ENCODE measurements at places on chromosomes 12 and 14.

DNA sequence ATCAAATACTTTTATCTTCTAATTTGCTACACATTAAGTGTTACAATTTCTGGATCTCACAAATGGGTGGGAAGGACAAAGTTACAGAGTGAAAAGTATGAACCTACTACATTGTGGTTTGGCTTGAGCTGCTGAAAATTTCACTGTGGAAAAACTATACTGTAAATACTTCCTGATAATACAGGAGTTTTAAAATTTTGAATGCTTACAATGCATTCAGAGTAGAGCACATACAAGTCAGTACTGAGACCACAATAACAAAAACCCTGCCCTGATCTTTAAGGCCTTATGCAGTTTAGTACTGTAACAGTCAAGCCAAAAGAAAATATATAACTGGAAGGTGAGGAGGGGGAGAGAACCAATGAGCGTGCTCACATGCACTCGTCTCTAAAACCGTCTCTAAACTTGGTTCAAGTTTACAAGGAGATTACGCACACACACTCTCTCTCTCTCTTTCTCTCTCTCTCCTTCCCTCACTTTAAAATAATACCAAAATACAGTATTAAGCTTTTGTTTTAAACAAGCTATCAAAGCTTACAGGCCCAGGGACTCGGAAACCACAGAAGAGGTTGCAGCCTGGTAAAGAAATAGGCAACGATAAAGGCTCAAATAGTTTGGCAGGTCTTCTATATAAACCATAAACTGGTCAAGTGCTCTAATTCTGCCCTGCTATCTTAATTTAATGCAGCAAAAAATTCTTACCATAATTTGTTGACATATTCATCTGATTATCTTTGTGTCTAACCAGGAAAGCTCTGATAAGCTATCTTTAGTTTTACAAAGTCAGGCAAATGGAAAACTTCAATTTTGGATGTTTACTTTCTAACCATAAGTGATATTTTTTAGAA is 58.0 kb downstream of the ATF7 start:
- DNase-seq, result no peak

DNA sequence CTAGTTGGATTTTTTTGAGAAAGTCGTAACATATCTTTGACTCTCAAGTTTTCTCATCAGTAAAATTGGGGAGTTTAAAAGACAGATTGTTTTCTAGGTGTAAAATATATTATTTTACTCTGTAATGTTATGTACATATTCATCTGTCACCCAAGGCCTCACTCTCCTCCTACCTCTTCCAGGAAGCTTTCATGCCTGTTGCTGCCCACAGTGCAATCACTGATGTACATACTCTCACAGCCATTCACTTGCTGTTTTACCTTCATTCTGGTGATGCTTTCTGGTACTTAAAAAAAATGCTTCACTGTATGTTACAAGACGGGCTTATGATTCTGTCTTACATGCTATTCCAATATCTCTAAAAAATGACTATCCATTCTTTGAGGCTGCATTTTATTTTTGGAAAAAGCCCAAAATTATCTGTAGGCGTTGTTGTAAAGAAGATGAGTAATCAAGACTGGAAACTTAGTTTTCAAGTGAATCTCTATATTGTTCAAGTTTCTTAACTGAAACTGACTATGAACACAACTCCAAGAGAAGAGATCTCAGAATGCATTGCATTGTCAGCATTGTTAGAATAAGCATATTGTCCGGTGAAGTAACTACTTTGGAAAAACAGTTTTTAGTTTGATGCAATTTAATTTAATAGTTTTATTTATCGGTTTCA is 82.5 kb downstream of the LMO3 start:
- no peak for DNase-seq

- DNase-seq, result no peak
These were observed 2.4 kb downstream of the FOS start for GRCh38 chr14:75280831-75281653.

DNA sequence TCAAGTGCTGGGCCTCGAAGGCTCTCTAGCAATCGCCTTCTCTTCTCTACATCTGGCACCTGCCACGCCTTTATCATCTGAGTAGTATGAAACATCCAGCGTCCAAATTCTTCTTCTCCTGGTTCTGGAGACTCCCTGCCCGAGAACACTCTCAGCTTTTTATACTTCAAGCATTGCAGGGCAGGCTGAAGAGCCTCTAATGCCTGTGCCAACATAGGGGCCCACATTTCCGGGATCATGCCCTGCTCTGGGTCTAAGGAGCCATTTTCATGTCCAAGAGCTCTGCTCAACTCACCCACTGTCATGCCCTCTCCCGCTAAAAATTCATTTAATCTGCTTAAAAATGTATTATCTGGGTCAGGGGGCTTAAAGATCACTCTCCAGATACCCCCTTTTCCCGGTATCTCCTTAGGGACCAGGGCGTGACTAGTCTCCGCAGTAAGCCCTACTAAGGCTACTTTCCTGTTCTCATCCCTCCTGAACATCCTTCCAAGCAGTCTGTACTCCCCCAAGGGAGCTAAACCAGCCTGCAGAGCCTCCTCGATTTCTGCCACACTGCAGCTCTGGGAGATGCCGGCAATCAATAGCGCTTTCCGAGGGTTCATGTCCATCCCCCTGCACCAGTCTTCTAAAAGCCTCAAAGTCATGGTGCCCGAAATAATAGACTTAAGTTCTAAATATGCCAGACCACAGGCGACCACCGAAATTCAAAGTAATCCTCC is 940 bp downstream of the MOAP1 start:
- no peak for DNase-seq

DNA sequence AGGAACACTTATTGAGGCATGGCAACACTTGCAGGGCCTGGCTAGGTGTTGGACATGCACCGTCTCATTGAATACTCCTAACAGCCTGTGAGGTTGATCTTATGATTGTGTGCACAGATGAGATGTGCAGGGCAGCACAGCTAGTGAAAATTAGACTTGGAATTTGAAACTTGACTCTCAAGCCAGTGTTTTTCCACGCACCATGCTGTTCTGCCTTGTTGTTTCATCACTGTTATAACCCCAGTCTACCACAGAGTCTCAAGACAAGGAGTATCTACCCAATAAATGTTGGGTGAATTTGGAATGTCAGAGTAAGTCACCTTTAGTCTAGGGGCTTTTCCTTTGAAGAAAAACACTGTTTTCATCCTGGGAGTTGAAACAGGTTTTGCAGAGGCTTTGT is 55.8 kb upstream of the LRIG3 start:
- DNase-seq, result no peak

DNA sequence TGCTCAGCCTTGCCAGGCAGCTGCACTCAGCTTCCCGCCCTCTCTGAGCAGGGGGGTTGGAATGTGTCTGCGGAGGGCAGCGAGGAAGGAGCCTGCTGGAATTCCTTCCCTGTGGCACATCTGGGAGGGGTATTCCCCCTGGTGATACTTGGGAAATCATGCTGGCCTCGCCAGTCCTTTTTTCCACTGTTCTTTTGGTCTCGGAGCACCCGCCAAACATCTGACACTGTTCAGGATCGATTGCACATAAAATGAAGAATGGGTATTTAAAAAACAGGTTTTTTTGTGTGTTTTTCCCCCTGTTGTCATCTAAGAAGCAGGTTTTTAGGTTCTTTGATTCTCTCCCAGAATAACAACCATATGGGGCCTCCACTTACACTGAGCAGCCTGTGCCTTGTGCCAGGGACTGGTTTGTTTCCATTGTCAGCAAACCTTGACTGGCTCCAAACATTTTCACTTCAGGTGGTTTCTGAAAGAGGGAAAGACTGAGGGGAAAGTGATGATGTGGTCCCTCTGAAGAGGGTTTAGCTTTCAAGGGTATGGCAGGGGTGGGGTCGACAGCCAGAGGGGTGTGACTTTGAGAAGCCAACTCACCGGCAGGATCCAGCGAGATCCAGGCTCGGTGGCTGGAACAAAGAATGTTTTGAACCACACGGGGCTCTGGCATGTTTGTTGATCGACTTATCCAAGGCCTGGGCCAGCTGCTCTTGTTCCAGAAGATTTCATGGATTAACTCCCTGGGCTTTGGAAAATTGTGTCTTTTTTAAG is 215.1 kb downstream of the CACNA1C start:
- no peak for DNase-seq

GRCh38 chr12:18139989-18140596 is 50.1 kb upstream of the RERGL start:
- DNase-seq, result no peak

DNA sequence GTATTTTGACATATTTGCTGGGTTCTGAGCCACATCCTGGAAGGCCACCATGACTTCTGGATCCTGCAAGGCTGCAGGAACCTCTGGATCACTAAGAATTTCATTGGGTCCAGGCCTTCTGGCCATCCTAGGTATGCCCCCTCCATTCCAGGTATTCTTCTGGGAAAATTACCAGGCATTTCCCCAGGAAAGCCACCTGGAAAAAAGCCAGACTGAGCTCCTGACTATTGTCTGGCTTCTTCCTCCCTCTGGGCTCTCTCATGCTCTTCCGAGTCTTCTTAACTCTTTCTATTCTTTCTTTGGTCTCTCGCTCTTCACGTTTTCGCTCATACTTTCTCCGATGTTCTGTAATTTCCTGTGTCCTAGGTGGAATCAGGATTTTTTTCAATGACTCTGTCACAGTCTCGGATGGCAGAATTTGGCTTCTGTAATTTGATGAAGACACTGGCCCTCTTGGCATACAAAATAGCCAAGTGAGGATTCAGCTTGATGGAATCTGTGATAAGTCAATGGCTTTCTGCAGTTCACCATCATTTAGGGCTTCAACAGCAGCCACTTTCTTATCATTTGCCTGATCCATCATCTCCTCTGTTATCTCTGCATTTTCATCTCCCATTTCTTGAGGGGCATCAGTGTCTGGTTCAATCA is 42.6 kb downstream of the ATP23 start:
- no peak for DNase-seq

GRCh38 chr14:63174760-63175191 is 29.5 kb upstream of the RHOJ start:
- no peak for DNase-seq

GRCh38 chr12:80690090-80690489 is 17.3 kb upstream of the MYF6 start:
- DNase-seq, result no peak

DNA sequence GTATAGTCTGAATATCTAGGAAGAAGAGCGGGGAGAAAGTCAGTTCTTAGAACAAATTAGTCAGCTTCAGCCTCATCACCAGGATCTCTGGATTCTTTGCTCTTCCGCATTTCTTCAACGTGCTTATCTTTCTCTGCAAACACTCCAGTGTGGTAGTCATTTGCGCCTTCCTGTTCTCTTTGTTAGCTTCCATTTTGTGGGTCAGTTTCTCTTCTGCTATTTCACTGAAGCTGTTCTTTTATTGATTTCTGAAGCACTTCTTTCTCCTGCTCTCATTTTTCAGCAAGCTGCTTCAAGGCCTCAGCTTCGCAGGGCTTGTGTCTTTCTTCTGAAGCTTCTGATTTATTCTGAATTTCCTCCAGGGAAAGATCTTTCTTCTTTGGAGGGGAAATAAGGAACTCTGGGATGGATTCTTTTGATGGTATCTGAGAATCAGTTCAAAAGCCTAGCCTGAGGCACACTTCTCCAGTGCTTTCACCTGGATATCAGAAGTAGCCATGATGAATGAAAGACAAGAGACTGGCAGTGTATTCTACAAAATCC is 13.5 kb downstream of the AMN1 start:
- DNase-seq, result no peak

DNA sequence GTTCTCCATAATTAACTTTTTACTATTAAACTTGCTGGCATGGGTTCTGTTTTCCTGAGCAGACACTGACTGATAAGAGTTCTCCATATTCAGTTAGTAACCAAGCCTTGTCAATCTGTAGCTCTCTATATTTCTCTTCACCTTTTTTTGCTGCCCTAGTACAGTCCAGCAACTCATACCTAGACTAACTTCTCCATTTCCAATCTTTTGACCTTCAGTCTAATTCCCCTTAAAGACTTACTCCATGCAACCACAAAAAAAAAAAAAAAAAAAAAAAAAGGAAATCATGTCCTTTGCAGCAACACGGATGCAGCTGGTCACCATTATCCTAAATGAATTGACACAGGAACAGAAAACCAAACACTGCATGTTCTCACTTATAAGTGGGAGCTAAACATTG is 125.7 kb upstream of the KRAS start:
- no peak for DNase-seq

DNA sequence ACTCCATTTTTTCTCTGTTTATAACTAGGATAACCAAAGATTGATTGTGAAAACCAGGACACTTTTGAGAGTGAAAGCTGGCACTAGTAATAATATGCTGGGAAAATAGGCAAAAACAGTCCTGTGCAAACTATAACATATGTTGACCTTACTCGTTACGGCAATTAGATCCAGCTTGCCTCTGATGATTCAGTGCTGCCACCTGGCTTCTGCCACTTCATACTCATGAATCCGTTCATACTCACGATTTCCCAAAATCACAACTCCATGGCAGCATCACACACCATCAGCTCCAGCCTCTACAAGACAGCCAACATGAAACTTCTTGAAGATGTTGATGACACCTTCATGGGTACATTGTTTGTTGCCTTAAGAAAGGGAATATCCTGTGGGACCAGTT is 49.1 kb upstream of the CAND1 start:
- no peak for DNase-seq

- no peak for DNase-seq
These were observed 36.8 kb downstream of the SARNP start for GRCh38 chr12:55780685-55781084.

DNA sequence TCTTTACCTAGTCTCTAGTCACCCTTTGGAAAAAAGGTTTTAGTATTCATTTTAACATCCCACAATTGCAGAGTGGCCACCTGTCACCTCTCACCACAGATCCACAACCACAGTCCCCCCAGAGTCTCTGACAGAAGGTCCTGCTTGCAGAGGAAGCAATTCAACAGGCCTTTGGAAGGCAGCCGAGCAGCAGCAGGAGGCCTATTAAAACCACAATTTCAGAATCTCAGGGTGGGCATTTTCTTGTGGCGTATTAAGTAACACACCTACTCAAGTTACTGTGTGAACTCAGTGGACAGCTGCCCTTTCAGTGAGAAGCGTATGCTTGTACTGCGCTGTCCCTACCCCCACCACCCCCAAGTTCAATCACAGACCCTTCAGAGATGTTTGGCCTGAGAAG is 234.0 kb upstream of the HMGA2 start:
- no peak for DNase-seq

- DNase-seq, result no peak
These were observed 616.6 kb downstream of the KCNH5 start for GRCh38 chr14:62428429-62429203.

GRCh38 chr14:92153581-92153980 is 31.8 kb downstream of the CPSF2 start:
- no peak for DNase-seq

GRCh38 chr12:6033546-6033945 is 88.5 kb upstream of the ANO2 start:
- no peak for DNase-seq

DNA sequence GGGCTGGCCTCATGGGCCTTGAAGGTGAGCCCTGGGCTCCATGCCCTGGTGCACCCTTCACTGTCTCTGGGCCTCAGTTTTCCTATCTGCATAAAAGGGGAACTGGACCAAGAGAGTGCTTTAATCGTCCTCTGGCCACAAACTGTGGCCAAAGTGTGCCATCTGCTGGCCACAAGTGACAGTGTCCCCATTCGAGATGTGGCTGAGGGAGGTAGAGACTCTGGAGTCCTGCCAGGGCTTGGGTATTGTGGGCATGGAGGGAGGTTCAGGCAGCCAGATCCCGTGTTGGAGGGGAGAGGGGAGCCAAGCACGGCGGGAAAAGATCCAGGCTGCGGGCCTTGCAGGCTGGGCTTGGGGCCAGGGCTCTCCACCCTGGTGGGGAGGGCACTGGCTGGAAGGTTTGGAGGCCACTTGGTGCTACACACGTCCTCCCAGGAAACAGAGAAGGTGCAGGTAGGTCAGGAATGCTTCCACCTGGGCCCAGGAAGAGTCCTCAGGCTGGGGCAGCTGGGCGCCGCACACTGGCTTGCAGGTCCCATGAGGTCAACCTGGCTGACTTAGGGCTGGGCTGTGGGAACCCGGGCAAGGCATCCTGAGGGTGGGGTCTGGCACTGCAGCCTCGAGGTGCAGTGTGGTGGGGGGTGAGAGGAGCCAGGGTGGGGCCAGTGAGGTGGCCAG is 7.3 kb upstream of the KIF26A start:
- DNase-seq, result no peak
